ENCODE measurements at places on chromosomes 3 and 15. TPM values are rescaled to one million over a fixed set of nuclear protein-coding genes. Genes with fewer than 3 reads are reported as not detected.

Gene FETUB
- not detected for total RNA-seq

Gene MCTP2
- 34.9 TPM for total RNA-seq

Gene MUSTN1
- 3.3 TPM for total RNA-seq

Gene DCBLD2
- 83.8 TPM for total RNA-seq

Gene CLRN1
- total RNA-seq: not detected

All from lung (tissue), 17 donors.